ENCODE measurements at places on chromosomes 7 and 10.

DNA sequence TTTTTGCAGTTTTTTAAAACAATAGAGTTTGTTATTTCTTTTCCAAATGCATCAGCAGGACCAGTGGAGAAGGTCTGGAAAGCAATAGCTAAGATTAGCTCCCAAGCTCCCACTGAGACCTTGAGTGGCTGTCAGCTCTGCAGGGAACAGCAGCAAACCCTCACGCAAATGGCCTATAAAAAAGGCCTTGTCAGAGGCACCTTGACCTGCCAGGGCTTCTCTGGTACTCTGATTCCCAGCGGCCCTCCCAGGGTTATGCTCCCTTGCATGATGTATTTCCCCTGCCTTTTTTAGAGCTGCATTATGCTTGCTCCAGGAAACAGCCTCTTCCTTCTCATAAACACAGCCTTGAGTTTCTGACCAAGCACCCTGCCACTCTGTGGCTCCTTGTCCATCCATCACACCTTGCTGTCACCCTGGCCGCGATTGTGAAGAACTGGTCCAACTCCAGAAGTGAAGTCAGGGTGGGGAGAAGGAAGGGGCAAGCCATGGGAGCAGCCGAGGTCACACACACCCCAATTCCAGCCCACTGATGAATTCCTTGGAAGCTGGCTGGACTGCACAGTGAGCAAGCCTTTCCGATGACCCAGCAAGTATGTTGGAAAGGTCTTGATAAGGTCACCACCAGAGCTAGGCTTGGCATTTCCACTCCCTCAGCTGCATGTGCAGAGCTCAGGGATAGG is 35.3 kb upstream of the NKX2-3 start:
- no peak overlapping the region for H3K4me3 ChIP-seq
- peaks cover 25% of the 10 kb centered on the region for H3K27me3 ChIP-seq
- H3K36me3 ChIP-seq = no peaks in the 10 kb centered on the region
- no peaks in the 10 kb centered on the region for H3K4me1 ChIP-seq
- no peak overlapping the region for H3K27ac ChIP-seq

- H3K27ac ChIP-seq = no peak overlapping the region
- H3K36me3 ChIP-seq = no peaks in the 10 kb centered on the region
- no peak for DNase-seq
- H3K4me1 ChIP-seq = no peaks in the 10 kb centered on the region
- H3K27me3 ChIP-seq = no peaks in the 10 kb centered on the region
Observed at GRCh38 chr10:80390740-80391139, 17.6 kb upstream of the PRXL2A start.

GRCh38 chr7:137685433-137686164 is 161.2 kb downstream of the DGKI start:
- H3K27me3 ChIP-seq = peaks cover 13% of the 10 kb centered on the region
- no peak for DNase-seq
- H3K27ac ChIP-seq = no peak overlapping the region
- H3K4me3 ChIP-seq = no peak overlapping the region
- H3K36me3 ChIP-seq = no peaks in the 10 kb centered on the region

DNA sequence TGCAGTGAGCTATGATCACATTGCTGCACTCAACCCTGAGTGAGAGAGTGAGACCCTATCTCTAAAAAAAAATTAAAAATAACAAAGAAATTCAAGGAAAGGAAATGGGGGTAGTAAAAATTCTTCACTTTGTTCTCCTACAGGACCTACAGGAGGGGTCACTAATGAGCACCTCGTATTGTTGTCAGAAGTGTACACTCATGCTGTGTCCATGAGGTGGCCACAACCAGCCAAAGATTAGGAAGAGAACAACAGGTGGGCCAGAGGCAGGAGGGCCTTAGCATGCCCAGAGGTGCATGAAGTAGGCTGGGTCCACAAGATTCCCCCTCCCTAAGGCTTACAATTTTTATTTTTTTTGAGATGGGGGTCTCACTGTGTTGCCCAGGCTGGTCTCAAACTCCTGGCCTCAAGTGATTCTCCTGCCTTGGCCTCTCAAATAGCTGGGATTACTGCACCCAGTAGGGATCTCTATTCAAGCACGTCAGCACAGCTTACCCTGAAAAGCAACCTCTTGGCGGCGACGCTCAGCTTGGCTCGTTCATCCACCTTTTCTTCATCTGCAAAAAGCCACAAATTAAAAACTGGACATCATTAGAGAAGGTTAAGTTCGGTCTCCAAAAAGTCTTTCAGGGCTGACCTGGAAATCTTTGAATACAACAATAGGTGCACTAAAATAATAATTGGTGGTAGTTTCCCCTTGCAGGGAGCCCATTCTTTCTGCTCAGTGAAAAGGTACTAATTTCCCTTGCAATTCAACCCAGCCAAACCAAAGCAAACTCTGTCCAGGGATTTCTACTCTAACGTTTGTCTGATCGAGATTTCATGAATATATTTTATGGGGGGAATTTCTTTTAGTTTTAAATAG is 104.4 kb downstream of the SVIL start:
- peaks cover under 1% of the 10 kb centered on the region for H3K27me3 ChIP-seq
- no peak for DNase-seq
- no peaks in the 10 kb centered on the region for H3K36me3 ChIP-seq
- no peak overlapping the region for H3K4me3 ChIP-seq
- no peak overlapping the region for H3K27ac ChIP-seq

GRCh38 chr7:71482284-71482683 is 350.3 kb downstream of the GALNT17 start:
- H3K36me3 ChIP-seq = no peaks in the 10 kb centered on the region
- H3K27me3 ChIP-seq = no peaks in the 10 kb centered on the region

- peaks cover 74% of the 10 kb centered on the region for H3K27me3 ChIP-seq
- H3K4me1 ChIP-seq = peaks cover 15% of the 10 kb centered on the region
- no peak for DNase-seq
- H3K4me3 ChIP-seq = no peak overlapping the region
Observed at GRCh38 chr7:117323305-117323850, 520 bp upstream of the WNT2 start.

DNA sequence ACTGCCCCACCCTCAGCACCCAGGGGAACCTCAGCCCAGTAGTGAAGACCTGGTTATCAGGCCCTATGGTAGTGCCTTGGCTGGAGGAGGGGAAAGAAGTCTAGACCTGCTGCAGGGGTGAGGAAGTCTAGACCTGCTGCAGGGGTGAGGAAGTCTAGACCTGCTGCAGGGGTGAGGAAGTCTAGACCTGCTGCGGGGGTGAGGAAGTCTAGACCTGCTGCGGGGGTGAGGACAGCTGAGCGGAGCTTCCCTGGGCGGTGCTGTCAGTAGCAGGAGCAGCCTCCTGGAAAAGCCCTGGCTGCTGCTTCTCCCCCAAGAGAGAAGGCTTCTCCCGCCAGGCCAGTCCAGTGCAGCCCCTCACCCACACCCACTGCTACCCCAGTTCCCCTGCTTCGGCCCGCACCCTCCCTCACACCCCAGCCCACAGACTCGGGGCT is 6.3 kb downstream of the NOS3 start:
- no peaks in the 10 kb centered on the region for H3K36me3 ChIP-seq
- H3K27ac ChIP-seq = no peak overlapping the region
- no peak overlapping the region for H3K4me3 ChIP-seq
- H3K4me1 ChIP-seq = peaks cover 8% of the 10 kb centered on the region

- peak overlapping the region; percentile 26 for H3K27ac ChIP-seq
- no peak for DNase-seq
- H3K27me3 ChIP-seq = no peaks in the 10 kb centered on the region
- peak overlapping the region; percentile 61 for H3K4me3 ChIP-seq
Observed at GRCh38 chr7:127346575-127347256, 45.8 kb downstream of the ZNF800 start.

- H3K4me3 ChIP-seq = no peak overlapping the region
- no peak for DNase-seq
- H3K36me3 ChIP-seq = no peaks in the 10 kb centered on the region
- H3K27me3 ChIP-seq = peaks cover 32% of the 10 kb centered on the region
- H3K27ac ChIP-seq = no peak overlapping the region
- H3K4me1 ChIP-seq = peaks cover 26% of the 10 kb centered on the region
Observed at GRCh38 chr10:71971769-71972555, 7.8 kb downstream of the CHST3 start.

GRCh38 chr7:36811807-36812206 is 87.5 kb upstream of the AOAH start:
- DNase-seq = no peak
- no peaks in the 10 kb centered on the region for H3K36me3 ChIP-seq
- H3K27ac ChIP-seq = no peak overlapping the region
- H3K4me3 ChIP-seq = no peak overlapping the region
- H3K27me3 ChIP-seq = no peaks in the 10 kb centered on the region

GRCh38 chr10:93916257-93917063 is 22.7 kb downstream of the SLC35G1 start:
- DNase-seq = no peak
- no peaks in the 10 kb centered on the region for H3K27me3 ChIP-seq
- H3K4me3 ChIP-seq = no peak overlapping the region
- H3K36me3 ChIP-seq = no peaks in the 10 kb centered on the region
- H3K27ac ChIP-seq = no peak overlapping the region

GRCh38 chr7:125149151-125149550 is 219.5 kb upstream of the POT1 start:
- H3K27me3 ChIP-seq = no peaks in the 10 kb centered on the region
- H3K4me3 ChIP-seq = no peak overlapping the region
- DNase-seq = no peak
- H3K36me3 ChIP-seq = no peaks in the 10 kb centered on the region

DNA sequence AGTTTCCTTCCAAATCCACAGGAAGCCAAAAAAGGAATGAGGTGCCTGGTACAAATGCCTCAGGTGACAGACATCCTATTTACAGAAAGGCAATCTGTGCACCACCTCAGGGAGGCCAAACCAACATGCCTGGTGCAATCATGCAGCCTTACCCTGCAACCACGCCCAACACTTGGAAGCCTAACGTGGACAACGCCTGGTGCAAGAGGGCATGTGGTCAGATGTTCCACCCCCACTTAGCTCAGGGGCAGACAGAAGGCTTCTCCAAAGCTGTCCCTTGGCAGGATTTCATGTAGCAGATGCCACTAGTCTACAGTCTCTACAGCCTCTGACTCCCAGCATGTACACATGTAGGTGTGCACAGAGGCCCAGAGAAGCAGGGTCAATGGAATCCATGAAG is 89.5 kb downstream of the KCNMA1 start:
- H3K27ac ChIP-seq = no peak overlapping the region
- H3K27me3 ChIP-seq = peaks cover 13% of the 10 kb centered on the region
- no peak for DNase-seq
- H3K4me1 ChIP-seq = no peaks in the 10 kb centered on the region

DNA sequence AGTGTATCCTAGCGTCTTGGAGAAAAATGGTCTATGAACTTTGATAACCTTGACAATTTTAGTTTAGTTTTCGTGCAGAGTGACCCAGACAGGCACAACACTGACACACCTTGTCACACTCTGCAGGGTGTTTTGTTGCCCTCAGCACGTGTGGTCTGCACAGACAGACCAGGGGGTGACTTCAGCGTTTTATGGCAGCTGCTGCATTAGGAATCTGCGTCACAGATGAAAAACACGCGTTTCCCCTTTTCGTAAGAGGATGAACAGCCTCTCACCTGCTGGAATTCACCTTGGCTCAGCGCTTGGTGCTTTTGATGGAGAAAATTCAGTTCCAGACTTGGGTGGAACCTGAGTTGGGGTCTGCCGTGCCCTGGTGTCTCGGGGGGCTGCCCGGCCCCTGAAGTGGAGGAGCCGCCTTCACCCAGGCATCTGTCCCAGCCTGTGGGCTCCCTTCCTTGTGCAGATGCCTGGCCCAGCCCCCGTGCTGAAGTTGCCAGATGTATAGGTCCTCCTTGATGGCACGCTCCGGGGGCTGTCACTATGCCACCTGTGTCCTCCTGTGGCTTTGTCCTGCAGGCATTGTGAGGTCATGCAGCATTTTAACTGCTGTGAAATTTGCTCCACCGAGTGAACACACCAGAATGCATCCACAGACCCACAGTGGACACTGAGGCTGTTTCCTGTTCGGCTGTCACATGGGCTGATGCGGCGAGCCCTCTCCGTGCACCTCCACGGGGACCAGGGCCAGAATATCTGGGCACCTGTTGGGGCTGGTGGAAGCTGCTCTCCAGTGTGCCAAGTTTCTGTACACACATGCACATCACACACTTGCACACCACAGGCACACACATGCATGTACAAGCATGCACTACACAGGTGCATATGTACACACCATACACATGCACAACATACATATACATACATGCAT is 18.3 kb downstream of the INPP5A start:
- no peaks in the 10 kb centered on the region for H3K27me3 ChIP-seq
- H3K27ac ChIP-seq = peak overlapping the region; percentile 90
- H3K36me3 ChIP-seq = peaks cover 7% of the 10 kb centered on the region
- peaks cover 22% of the 10 kb centered on the region for H3K4me1 ChIP-seq
- H3K4me3 ChIP-seq = peak overlapping the region; percentile 61
- no peak for DNase-seq

GRCh38 chr7:123682690-123683089 is 27.0 kb downstream of the LMOD2 start:
- H3K4me1 ChIP-seq = no peaks in the 10 kb centered on the region
- H3K36me3 ChIP-seq = peaks cover 19% of the 10 kb centered on the region
- H3K27ac ChIP-seq = no peak overlapping the region
- DNase-seq = no peak

GRCh38 chr7:148863324-148863723 is 20.8 kb downstream of the EZH2 start:
- H3K4me3 ChIP-seq = no peak overlapping the region
- H3K4me1 ChIP-seq = peaks cover 17% of the 10 kb centered on the region
- H3K27me3 ChIP-seq = no peaks in the 10 kb centered on the region
- peak overlapping the region; percentile 10 for H3K27ac ChIP-seq

GRCh38 chr7:90772410-90772809 is 176.3 kb downstream of the CDK14 start:
- no peak overlapping the region for H3K4me3 ChIP-seq
- H3K4me1 ChIP-seq = peaks cover 37% of the 10 kb centered on the region
- peak overlapping the region; percentile 74 for H3K27ac ChIP-seq

GRCh38 chr10:121880895-121881294 is 46.9 kb downstream of the ATE1 start:
- H3K4me1 ChIP-seq = no peaks in the 10 kb centered on the region
- DNase-seq = no peak
- H3K27ac ChIP-seq = no peak overlapping the region
- no peaks in the 10 kb centered on the region for H3K27me3 ChIP-seq
- peaks cover 20% of the 10 kb centered on the region for H3K36me3 ChIP-seq
- H3K4me3 ChIP-seq = no peak overlapping the region

- H3K36me3 ChIP-seq = no peaks in the 10 kb centered on the region
- H3K4me3 ChIP-seq = no peak overlapping the region
- peaks cover 5% of the 10 kb centered on the region for H3K27me3 ChIP-seq
- peaks cover 8% of the 10 kb centered on the region for H3K4me1 ChIP-seq
Observed at GRCh38 chr7:11252011-11252607, 278.4 kb downstream of the PHF14 start.

- H3K36me3 ChIP-seq = peaks cover 14% of the 10 kb centered on the region
- H3K27ac ChIP-seq = no peak overlapping the region
- peaks cover 4% of the 10 kb centered on the region for H3K27me3 ChIP-seq
- no peak overlapping the region for H3K4me3 ChIP-seq
- H3K4me1 ChIP-seq = no peaks in the 10 kb centered on the region
Observed at GRCh38 chr10:130283219-130283545, 147.0 kb downstream of the GLRX3 start.

DNA sequence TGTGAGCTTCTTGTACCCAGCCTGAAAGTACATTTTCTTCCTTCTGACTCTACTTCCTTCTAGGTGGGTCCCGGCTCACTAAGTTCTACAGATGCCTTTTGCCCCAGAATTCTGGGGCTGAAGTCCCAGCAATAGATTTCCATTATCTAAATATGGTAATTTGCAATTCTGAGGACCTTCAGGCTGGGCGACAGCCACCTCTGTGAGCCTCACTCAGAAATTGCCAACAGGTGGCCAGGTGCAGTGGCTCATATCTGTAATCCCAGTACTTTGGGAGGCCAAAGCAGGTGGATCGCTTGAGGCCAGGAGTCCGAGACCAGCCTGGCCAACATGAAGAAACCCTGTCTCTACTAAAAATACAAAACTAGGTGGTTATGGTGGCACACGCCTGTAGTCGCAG is 23.7 kb downstream of the CREM start:
- H3K27me3 ChIP-seq = no peaks in the 10 kb centered on the region
- peak overlapping the region; percentile 94 for H3K27ac ChIP-seq
- peak; percentile 37 for DNase-seq
- peak overlapping the region; percentile 49 for H3K4me3 ChIP-seq
- peaks cover 52% of the 10 kb centered on the region for H3K4me1 ChIP-seq
